Stomach (tissue), 19 donors: ENCODE measurements at places on chromosomes 1 and 21. TPM values are rescaled to one million over a fixed set of nuclear protein-coding genes. Genes with fewer than 3 reads are reported as not detected.
A peak's percentile ranks its signal among the peaks of the same experiment; 100 is the strongest.

THRAP3 gene
- total RNA-seq, result 26.4 TPM

LRRC7 gene
- total RNA-seq, result 0.29 TPM

MYBPH gene
- total RNA-seq, result not detected

CACNA1S gene
- not detected for total RNA-seq

STMN1 gene
- 74.2 TPM for total RNA-seq

UBXN10 gene
- total RNA-seq, result 8.0 TPM

DNASE2B gene
- not detected for total RNA-seq

RPAP2 gene
- total RNA-seq, result 5.8 TPM

OR2L2 gene
- total RNA-seq, result not detected

MAGI3 gene
- total RNA-seq, result 53.8 TPM

CSF1 gene
- total RNA-seq, result 14.1 TPM

PADI4 gene
- 0.18 TPM for total RNA-seq

KIFAP3 gene
- total RNA-seq, result 9.7 TPM

KRTAP7-1 gene
- total RNA-seq, result not detected

SLC30A1 gene
- total RNA-seq, result 0.58 TPM

HSD3B1 gene
- not detected for total RNA-seq

KCNJ6 gene
- 1.3 TPM for total RNA-seq

C1orf116 gene
- total RNA-seq, result 83.9 TPM

KRTAP11-1 gene
- not detected for total RNA-seq

COQ8A gene
- 384 TPM for total RNA-seq

WNT3A gene
- total RNA-seq, result not detected

SELL gene
- total RNA-seq, result not detected

- H3K27me3 ChIP-seq, result no peaks in the 10 kb centered on the region
- no peak overlapping the region for H3K4me3 ChIP-seq
- H3K36me3 ChIP-seq, result no peaks in the 10 kb centered on the region
- H3K27ac ChIP-seq, result no peak overlapping the region
- H3K4me1 ChIP-seq, result peaks cover 11% of the 10 kb centered on the region
- no peak for DNase-seq
Measured at GRCh38 chr1:154783976-154784375, 86.1 kb downstream of the KCNN3 start.

DNA sequence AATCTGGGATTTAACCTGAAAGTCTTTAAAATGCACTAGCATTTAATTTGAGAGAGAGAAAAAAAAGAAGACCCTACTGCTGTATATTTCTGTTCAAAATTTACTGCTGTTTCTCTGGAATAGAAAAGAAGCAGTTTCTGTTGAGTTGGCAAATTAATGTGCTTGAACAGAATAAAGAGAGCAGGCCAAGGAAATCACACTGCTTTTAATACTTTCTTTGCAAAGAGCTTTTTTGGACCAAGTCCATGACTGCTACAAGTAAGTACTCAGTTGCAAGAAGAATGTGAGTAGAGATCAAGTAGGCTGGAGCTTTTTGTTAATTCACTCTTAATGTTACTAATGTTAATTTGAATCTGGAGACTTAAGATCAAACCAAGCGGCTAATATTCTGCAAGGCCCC lies 336.2 kb upstream of the SGIP1 start:
- H3K36me3 ChIP-seq, result no peaks in the 10 kb centered on the region
- no peaks in the 10 kb centered on the region for H3K27me3 ChIP-seq
- H3K4me1 ChIP-seq, result peaks cover 15% of the 10 kb centered on the region
- no peak overlapping the region for H3K27ac ChIP-seq
- no peak overlapping the region for H3K4me3 ChIP-seq

DNA sequence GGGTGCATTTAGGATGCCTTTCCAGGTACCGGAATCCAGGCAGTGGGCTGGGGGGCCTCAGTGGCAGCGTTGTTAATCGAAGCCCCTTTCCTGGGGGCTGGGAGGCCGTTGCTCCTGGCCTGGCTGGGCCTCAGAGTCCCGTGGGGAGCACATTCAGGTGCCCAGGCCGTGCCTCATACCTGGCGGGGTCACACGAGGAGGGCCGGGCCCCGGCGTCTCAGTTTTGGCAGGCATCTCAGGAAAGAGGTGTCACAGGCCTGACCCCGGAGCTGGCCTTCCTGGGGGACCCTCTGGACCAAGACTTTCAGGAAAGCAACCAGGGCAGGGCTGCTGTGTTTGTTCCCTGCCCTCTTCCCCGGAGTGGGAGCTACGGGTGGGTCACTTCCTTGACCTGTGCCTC lies 4.1 kb downstream of the NBL1 start:
- no peaks in the 10 kb centered on the region for H3K36me3 ChIP-seq
- peaks cover 72% of the 10 kb centered on the region for H3K4me1 ChIP-seq
- peaks cover 21% of the 10 kb centered on the region for H3K27me3 ChIP-seq
- no peak for DNase-seq
- H3K4me3 ChIP-seq, result no peak overlapping the region

GRCh38 chr1:180560868-180561600 lies 2.3 kb downstream of the OVAAL start:
- H3K27ac ChIP-seq, result no peak overlapping the region
- H3K4me3 ChIP-seq, result no peak overlapping the region
- H3K36me3 ChIP-seq, result no peaks in the 10 kb centered on the region
- no peaks in the 10 kb centered on the region for H3K4me1 ChIP-seq
- no peak for DNase-seq

DNA sequence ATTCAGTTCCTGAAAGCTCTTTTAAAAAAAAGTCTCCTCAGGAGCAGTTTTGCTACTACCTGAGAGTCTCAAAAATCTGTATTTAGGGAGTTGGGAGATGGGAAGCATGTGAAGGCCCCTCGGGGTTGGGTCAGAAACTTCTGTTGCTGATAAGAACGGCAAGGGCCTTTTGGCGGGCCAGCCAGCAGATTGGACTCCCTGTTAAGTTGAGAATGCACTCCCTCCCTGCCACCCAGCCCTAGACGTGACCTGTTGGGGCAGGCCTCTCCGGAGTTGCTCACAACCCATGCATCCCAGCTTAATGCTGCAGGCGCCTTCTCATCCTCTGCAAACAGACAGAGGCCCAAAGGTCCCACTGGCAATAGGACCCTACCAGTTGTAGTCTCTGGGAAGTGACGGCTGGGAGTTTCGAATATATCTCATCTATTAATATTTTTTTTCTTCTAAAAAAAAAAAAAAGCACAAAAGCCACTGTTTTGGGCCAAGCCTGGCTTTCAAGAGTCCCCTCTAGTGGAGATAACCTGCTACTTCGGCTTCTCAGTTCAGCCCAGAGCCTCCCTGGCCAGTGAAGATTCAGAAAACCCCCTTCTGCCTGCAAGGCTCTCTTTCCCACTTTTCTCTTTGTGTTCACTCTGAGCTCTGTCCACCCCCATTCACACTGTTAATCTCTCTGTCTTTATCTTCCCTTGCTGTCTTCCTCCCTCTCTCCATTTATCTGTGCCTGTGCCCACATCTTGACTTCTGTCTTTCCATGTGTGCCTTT lies 5.3 kb downstream of the PLXNA2 start:
- H3K27me3 ChIP-seq, result peaks cover 19% of the 10 kb centered on the region
- H3K4me1 ChIP-seq, result peaks cover 83% of the 10 kb centered on the region
- peak overlapping the region; percentile 83 for H3K4me3 ChIP-seq
- H3K27ac ChIP-seq, result peak overlapping the region; percentile 97

DNA sequence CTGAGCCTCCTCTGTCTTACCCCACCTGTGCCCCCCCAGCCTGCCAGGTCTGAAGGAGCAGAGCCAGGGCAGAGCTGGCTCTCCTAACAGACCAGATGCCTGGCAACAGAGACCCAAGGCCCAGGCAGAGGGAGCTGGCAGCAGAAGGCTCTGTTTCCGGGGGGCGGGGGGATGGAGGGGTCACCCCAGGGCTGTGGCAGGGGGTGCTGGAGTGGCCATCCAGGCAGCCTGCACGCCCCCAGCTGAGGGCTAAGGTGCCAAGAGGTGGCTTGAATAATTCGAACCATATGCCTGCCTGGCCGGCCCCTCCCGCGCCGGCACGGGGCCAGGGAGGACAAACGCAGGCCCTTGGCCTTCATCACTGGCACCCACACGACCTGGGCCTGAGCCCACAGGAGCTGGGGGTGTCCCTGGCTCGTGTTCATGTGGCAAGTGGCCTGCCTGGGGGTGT lies 16.0 kb upstream of the PLEKHG5 start:
- H3K27ac ChIP-seq, result no peak overlapping the region
- H3K36me3 ChIP-seq, result no peaks in the 10 kb centered on the region
- no peak for DNase-seq
- H3K4me3 ChIP-seq, result no peak overlapping the region
- no peaks in the 10 kb centered on the region for H3K4me1 ChIP-seq

GRCh38 chr1:41344708-41345159 lies 16.5 kb upstream of the FOXO6 start:
- H3K27me3 ChIP-seq, result no peaks in the 10 kb centered on the region
- DNase-seq, result no peak
- no peaks in the 10 kb centered on the region for H3K36me3 ChIP-seq
- H3K4me1 ChIP-seq, result no peaks in the 10 kb centered on the region
- no peak overlapping the region for H3K27ac ChIP-seq

DNA sequence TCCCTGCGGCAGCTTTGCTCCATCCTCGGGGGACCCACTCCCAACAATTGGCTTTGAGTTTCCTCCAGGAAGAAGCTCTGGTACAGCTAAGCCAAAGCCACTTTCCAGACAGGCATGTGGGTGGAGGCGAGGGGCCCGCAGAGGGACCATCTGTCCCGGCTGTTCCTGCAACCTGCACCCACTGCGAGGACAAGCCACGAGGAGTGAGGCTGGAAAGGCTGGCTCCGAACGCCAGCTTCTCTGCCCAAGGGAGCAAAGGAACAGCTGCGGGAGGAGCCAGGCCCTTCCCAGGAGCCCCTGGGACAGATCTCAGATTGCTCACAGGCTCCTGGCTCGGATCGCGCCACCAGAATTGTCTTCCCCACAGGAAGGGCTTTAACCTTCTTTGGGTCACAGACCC lies 28.3 kb upstream of the PEF1 start:
- no peaks in the 10 kb centered on the region for H3K27me3 ChIP-seq
- H3K4me1 ChIP-seq, result peaks cover 68% of the 10 kb centered on the region
- no peak overlapping the region for H3K4me3 ChIP-seq
- H3K36me3 ChIP-seq, result peaks cover 14% of the 10 kb centered on the region
- peak; percentile 54 for DNase-seq
- no peak overlapping the region for H3K27ac ChIP-seq

GRCh38 chr1:22490309-22490708 lies 38.7 kb downstream of the ZBTB40 start:
- no peak for DNase-seq
- peaks cover 12% of the 10 kb centered on the region for H3K4me1 ChIP-seq
- H3K27ac ChIP-seq, result no peak overlapping the region
- H3K36me3 ChIP-seq, result peaks cover 58% of the 10 kb centered on the region

- no peak overlapping the region for H3K4me3 ChIP-seq
- peaks cover 7% of the 10 kb centered on the region for H3K4me1 ChIP-seq
- H3K36me3 ChIP-seq, result no peaks in the 10 kb centered on the region
- DNase-seq, result no peak
- H3K27ac ChIP-seq, result no peak overlapping the region
Measured at GRCh38 chr1:152513081-152513480, 1.2 kb upstream of the CRCT1 start.

GRCh38 chr1:36256558-36257374 lies 32.5 kb downstream of the THRAP3 start:
- no peak overlapping the region for H3K4me3 ChIP-seq
- H3K27me3 ChIP-seq, result no peaks in the 10 kb centered on the region
- H3K36me3 ChIP-seq, result peaks cover 32% of the 10 kb centered on the region
- DNase-seq, result no peak
- H3K27ac ChIP-seq, result peak overlapping the region; percentile 72

- no peaks in the 10 kb centered on the region for H3K36me3 ChIP-seq
- H3K27ac ChIP-seq, result no peak overlapping the region
- H3K27me3 ChIP-seq, result no peaks in the 10 kb centered on the region
- no peak for DNase-seq
Measured at GRCh38 chr1:109569323-109569722, 20.9 kb downstream of the GNAI3 start.

GRCh38 chr21:21156397-21156796 lies 158.2 kb downstream of the NCAM2 start:
- DNase-seq, result no peak
- H3K27me3 ChIP-seq, result no peaks in the 10 kb centered on the region
- H3K4me1 ChIP-seq, result no peaks in the 10 kb centered on the region
- no peak overlapping the region for H3K4me3 ChIP-seq
- H3K27ac ChIP-seq, result no peak overlapping the region

GRCh38 chr1:173554541-173555250 lies 48.2 kb downstream of the SLC9C2 start:
- no peak overlapping the region for H3K4me3 ChIP-seq
- no peaks in the 10 kb centered on the region for H3K4me1 ChIP-seq
- DNase-seq, result no peak
- H3K27ac ChIP-seq, result no peak overlapping the region
- no peaks in the 10 kb centered on the region for H3K36me3 ChIP-seq

DNA sequence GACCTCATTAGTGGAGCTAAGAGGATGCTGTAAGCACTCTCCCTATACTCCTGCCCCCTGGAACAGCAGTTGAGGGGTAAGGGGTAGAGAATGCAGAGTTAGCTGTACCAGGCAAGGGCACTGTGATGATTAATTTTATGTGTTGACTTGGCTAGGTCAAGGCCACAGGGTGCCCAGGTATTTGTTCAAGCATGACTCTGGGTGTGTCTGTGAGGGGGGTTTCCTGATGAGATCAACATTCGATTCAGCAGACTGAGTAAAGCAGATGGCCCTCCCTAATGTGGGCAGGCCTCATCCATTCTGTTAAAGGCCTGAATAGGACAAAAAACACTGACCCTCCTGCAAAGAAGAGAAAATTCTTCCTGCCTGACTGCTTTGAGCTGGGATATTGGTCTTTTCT lies 110.8 kb downstream of the KCND3 start:
- peaks cover 5% of the 10 kb centered on the region for H3K27me3 ChIP-seq
- peaks cover 22% of the 10 kb centered on the region for H3K4me1 ChIP-seq
- no peak overlapping the region for H3K27ac ChIP-seq
- DNase-seq, result no peak
- H3K4me3 ChIP-seq, result no peak overlapping the region

- peaks cover 22% of the 10 kb centered on the region for H3K36me3 ChIP-seq
- peak; percentile 63 for DNase-seq
- peak overlapping the region; percentile 18 for H3K27ac ChIP-seq
- H3K4me3 ChIP-seq, result no peak overlapping the region
- no peaks in the 10 kb centered on the region for H3K27me3 ChIP-seq
Measured at GRCh38 chr1:179126338-179127060, 44.6 kb downstream of the TOR3A start.

DNA sequence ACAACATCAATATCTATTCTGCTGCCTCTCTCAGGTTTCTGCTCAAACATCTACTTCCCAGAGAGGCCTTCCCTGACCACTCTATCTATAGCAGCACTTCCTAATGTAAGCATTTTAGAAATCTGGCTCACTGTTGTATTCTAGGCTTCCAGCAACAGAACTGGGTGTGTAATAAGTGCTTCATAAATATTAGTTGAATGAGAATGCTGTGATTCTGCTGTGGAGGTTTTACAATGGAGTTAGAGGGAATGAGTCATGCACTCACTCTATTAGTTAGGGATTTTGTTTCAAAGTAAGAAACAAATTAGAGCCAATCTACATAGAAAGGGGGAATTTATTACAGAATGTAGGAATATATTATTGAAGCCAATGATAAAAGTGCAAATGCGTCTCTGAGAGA lies 38.6 kb upstream of the SLC35F3 start:
- no peaks in the 10 kb centered on the region for H3K4me1 ChIP-seq
- no peak for DNase-seq
- no peak overlapping the region for H3K27ac ChIP-seq
- H3K4me3 ChIP-seq, result no peak overlapping the region
- H3K36me3 ChIP-seq, result no peaks in the 10 kb centered on the region
- no peaks in the 10 kb centered on the region for H3K27me3 ChIP-seq
